Mammary epithelial cell (primary cell): ENCODE measurements at places on chromosomes 5 and 9. TPM values are rescaled to one million over a fixed set of nuclear protein-coding genes. Genes with fewer than 3 reads are reported as not detected.
A peak's percentile ranks its signal among the peaks of the same experiment; 100 is the strongest.

- no peak for DNase-seq
Observed at GRCh38 chr9:106020186-106020585, 325.8 kb downstream of the TMEM38B start.

RNF183 gene
- polyA plus RNA-seq = 0.18 TPM

DNA sequence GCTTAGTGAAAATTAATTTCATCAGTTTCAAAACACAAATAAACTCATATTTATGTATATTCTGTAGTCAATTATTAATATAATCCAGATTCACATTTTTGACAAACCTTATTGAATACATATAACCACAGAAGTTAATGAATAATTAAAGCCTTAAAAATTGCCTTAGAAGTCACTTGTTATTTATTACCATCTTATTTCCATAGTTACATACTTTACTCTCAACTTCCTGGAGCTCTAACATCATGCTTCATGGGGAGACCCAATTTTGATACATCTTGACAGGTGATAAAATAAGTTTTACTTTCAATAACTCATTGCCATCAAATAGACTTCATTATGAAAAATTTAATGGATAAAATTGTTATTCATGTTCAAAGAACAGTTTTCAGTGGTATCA is 1038.7 kb downstream of the PTPRD start:
- DNase-seq = no peak

GRCh38 chr9:101477736-101478135 is 42.2 kb upstream of the ALDOB start:
- DNase-seq = peak; percentile 28

- no peak for DNase-seq
Observed at GRCh38 chr9:25254051-25254450, 424.2 kb downstream of the TUSC1 start.

NTNG2 gene
- polyA plus RNA-seq = 0.74 TPM

DNA sequence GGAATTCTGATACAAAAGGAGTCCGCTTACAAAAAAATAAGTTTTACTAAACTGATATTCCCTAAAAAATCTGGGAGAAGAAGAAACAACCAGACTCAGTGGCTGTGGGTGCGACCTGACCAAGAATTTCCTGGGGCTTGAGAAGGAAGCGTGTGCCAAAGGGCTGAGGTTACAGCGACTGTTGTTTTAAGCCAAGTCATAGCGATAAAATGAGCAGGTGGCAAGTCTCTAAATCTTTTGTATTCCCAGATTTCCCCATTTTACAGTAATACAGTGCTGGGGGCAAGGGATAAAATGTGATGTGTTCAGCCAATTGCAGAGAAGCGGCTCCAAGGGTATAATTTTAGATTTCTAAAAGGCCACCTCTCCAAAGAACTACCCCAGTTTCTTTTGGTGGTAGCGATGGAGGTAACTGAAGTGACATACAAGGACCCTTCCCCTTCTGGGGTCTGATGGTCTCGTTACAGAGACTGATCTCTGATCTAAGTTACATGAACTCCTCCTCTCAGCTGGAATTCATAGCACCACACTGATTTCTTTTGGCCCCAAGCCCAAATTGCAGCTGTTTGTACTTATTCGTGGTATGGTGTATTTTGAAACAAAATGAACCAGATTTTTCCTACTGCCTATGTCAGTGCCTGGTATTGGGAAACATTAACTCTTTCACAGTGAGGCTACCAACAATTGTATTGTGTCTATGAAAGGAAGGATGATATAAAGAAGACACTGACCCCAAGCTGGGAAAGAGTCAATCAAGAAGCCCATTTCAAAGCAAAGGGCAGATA is 41.6 kb downstream of the LPAR1 start:
- peak; percentile 12 for DNase-seq

GOLGA1 gene
- polyA plus RNA-seq = 6.1 TPM

GRCh38 chr5:157494178-157494832 is 34.3 kb downstream of the NIPAL4 start:
- no peak for DNase-seq

DNA sequence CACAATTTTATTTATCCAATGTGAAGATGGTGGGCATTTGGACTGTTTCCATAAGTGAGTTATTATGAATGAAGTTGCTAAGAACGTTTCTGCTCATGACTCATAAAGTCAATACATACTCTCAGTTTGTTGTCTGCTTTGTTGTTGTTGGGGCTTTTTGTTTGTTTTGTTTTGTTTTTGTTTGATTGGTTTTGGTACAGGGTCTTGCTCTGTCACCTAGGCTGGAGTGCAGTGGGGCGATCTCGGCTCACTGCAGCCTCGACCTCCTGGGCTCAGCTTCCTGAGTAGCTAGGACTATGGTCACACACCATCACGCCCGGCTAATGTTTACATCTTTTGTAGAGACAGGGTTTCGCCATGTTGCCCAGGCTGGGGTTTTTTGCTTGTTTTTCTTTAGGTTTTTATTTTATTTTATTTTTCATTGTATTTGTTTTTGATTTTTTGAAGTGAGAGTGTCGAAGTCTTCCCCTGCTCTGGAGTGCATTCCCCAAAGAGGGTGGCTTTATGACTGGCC is 18.0 kb downstream of the TRIM7 start:
- no peak for DNase-seq

DNA sequence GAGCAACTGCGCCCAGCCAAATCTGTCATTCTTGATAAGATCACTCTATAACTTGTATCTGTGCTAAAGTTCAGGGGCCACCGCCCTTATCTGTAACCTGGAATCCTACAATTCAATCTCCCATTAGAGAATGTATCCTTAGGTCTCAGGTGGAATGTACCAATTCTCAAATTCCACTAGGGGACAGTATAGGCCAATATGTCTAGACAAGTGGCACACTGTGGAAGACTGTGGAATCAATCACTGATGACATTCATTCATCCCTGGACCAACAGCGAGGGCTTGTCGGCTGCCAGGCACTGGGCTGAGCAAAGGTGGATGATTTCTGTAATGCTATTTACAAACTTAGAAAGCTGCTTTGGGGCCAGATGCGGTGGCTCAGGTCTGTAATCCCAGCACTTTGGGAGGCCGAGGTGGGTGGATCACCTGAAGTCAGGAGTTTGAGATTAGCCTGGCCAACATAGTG is 28.7 kb upstream of the MEGF9 start:
- peak; percentile 41 for DNase-seq

GRCh38 chr5:178350361-178351220 is 118.0 kb upstream of the PHYKPL start:
- DNase-seq = no peak

- DNase-seq = no peak
Observed at GRCh38 chr5:146528236-146528635, 12.2 kb upstream of the GPR151 start.

ANKDD1B gene
- 0.06 TPM for polyA plus RNA-seq

TAS2R1 gene
- polyA plus RNA-seq = not detected

GRCh38 chr5:9728261-9728660 is 98.1 kb upstream of the TAS2R1 start:
- no peak for DNase-seq

- DNase-seq = no peak
Observed at GRCh38 chr5:113524927-113525326, 11.4 kb downstream of the YTHDC2 start.

DNA sequence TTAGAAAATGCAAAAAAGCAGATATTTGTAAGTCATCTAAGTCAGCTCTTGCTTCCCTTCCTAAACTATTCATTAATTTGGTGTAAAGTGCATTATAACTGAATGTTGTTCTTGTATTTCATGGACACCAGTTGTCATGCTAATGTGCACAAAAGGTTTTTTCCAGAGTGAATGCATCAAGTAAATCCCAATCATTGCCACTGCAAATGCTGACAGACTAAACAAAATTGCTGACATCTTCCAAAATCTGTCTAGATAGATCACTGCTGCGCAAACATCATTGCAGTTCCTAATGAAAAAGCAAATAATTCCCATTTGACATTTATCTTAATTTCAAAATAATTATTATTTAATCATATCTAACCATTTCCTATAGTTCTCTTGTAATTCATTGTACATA is 161.7 kb downstream of the PDE4D start:
- no peak for DNase-seq

DNA sequence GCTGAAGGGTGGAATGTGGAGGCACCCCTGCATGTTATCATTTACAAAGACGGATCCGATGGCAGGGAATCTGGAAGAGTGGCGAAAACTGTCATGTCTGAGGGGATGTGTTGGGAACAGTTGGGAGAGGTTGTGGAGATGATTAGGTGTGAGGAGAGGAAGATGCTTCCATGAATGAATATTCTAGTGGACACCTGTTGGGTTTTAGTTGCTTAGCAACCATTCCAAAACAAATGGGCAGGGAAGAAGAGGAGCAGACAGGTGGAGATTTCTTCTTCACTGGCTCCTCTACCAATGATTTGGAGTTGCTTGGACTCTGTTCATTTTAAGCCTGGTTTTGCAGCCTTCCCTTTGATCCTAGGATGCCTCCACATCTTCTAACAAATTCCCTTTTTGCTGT is 465.3 kb upstream of the CLINT1 start:
- DNase-seq = no peak

ZNF462 gene
- 9.1 TPM for polyA plus RNA-seq

GRCh38 chr5:60805463-60805862 is 38.6 kb downstream of the ELOVL7 start:
- peak; percentile 67 for DNase-seq

FAM153A gene
- not detected for polyA plus RNA-seq

SLCO6A1 gene
- polyA plus RNA-seq = not detected
